ENCODE measurements at places on chromosomes 5 and 9. TPM values are rescaled to one million over a fixed set of nuclear protein-coding genes. Genes with fewer than 3 reads are reported as not detected.

Gene BAAT
- not detected for total RNA-seq

Gene IRF1
- 155 TPM for total RNA-seq

Gene AIF1L
- 0.55 TPM for total RNA-seq

Gene KLF4
- total RNA-seq: 1.4 TPM

GRCh38 chr9:33835625-33836260 lies 18.8 kb downstream of the UBE2R2 start:
- DNase-seq: no peak

- no peak for DNase-seq
Measured at GRCh38 chr5:94385767-94386166, 232.6 kb downstream of the KIAA0825 start.

GRCh38 chr9:78697618-78698017 lies 400.7 kb downstream of the PSAT1 start:
- no peak for DNase-seq

- DNase-seq: no peak
Measured at GRCh38 chr5:158525663-158526062, 574.1 kb downstream of the EBF1 start.

DNA sequence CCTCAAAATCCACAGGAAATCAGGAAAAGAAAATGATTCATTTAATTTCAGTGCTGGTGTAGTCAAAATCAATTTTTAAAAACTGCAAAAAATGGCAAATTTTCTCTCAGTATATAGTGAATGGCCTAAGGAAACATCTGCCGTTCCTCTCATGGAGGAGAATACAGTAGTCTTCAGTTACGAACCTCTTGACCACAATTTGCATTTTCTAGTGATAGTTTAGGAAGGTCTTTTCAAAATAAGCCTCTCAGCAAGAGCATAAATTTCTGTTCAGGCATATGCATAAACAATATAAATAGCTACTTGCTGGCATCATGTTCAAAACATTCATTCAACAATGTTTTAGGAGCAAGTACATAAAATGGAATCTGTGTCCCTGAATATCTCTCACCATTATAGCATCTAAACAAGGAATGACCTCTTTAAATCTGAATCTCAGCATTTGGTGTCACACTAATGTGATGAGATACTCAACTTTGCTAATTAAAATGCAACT lies 33.5 kb downstream of the HAPLN1 start:
- DNase-seq: no peak

DNA sequence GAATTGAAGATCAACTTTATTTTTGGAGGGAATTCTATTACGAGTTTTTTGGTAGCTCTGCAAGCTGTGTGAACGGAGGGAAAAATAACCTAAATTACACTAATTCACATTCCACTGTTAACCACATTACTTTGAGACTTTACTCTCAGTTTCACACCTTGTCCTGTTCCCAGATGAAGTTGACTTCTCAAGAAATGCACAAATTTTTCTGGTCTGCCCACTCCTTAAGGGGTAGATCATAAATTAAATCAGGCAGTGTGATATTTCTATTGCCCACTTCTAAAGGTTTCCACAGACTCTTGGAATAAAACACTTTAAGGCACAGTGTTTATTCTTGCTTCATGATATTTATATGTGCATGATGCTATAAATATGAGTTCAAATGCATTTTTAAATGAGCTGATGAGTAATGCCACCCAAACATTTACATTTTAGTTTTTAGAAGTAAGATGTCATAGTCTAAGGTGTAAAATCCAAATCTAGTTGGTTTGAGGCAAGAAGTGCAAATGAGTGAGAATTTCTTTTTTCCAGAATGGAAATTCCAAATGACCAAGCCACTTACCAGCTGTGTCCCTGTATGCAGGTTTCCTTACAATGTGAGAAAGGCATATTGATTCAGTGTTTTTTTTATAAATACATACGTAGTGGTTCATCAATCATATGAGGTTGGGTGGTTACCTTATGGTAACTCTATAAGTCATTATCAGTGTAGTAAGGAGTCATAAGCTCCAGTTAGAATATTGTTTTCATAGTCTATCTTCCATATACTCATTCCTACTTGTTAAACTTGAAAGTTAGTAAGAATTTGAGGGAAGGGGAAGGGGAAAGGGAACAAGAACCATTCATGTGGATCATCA lies 437.7 kb upstream of the MEF2C start:
- no peak for DNase-seq
